ENCODE measurements at places on chromosomes 7 and 10.

DNA sequence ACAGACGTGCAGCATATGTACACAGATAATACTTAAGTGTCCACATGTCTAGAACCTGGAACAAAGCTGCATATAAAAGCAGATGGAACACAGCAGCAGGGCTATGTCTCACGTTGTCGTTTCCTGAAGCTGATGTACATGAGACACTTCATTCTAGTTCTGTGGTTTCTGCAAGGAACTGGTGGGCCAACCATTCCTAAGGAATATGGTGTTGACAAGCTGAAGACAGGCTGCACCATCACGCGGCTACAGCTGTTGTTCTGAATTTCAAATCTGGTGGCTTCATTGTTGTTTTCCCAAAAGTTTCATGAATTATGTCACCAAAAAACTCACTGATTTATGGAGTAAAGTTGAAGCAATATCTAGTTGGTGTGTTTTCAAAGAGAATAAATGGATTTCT is 33.7 kb downstream of the PRKAG2 start:
- DNase-seq = no peak

GRCh38 chr10:131195558-131196159 is 115.9 kb downstream of the TCERG1L start:
- DNase-seq = no peak

DNA sequence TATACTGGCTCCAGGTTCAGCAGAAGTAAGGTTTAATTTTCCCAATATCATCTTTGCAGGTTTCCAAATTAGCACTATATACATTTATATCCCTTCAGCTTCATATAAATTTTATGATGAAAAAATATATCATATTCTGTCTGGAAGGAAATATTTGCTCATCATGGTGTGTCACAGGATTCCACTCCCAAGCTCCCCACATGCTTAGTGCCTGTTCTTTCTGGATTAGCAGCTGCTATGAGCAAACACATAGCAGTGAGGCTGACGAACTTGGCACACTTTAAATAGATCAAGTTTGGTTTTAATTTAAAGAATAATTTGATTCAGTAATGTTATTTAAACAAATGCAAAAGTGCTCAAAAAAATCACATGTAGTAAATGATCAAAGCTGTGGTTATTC is 251.9 kb downstream of the AGMO start:
- peak; percentile 26 for DNase-seq

GRCh38 chr10:60384708-60385398 is 4.8 kb downstream of the ANK3 start:
- DNase-seq = peak; percentile 97

- no peak for DNase-seq
Observed at GRCh38 chr10:131700032-131700431, 200.8 kb upstream of the PPP2R2D start.

- no peak for DNase-seq
Observed at GRCh38 chr7:3092468-3092867, 48.8 kb upstream of the CARD11 start.

DNA sequence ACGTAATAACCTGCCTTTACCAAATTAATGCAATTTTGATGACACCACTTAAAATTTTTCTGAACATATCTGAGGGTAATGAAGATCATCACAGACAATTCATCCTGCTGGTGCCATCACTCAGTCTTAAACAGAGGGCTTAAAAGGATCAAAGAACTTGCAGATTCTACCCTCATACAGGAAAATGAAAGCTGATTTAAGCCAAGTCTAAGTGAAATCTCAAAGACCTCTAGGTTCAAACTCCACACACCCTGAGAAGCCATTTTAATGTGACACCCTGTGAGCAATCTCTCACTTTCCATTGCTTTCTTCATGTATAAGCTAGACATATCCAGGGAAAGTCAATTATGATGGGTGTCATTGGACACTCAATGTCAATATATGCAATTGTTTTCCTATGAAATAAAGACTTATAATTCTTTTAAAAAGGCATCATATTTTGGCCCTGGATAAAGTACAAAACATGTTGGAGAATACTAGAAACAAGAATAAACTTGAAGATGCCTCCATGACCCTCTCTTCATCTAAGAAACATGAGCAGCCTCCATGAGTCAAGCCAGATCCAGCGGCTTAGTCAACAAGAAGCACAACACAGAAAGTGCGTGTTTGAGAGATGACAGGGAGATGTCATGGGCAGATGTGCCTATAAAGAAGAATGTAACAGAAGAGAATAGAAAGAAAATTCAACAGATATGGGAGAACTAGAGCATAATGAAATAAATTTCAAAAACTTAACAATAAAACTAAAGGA is 291.9 kb downstream of the PARD3 start:
- no peak for DNase-seq

GRCh38 chr10:8874972-8875371 is 820.5 kb downstream of the GATA3 start:
- no peak for DNase-seq

DNA sequence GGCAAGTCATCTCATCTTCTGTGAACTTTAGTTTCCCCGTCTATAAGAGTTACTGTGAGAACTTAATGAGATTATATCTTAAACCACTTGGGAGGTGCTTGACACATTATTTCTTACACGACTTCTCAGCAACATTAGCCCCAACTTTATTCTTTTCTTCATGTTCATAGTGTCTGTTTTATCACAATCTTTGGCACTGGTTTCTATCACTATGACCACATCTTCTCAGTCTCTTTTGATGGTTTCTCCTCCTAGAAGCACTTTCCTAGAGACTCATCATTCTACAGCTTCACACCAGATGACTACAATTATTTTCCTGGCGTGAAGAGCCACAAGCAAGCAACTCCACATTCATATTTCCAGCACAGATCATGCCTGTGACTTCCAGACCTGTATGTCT is 26.5 kb upstream of the BET1 start:
- no peak for DNase-seq

- no peak for DNase-seq
Observed at GRCh38 chr7:36606153-36606975, 117.9 kb downstream of the AOAH start.

DNA sequence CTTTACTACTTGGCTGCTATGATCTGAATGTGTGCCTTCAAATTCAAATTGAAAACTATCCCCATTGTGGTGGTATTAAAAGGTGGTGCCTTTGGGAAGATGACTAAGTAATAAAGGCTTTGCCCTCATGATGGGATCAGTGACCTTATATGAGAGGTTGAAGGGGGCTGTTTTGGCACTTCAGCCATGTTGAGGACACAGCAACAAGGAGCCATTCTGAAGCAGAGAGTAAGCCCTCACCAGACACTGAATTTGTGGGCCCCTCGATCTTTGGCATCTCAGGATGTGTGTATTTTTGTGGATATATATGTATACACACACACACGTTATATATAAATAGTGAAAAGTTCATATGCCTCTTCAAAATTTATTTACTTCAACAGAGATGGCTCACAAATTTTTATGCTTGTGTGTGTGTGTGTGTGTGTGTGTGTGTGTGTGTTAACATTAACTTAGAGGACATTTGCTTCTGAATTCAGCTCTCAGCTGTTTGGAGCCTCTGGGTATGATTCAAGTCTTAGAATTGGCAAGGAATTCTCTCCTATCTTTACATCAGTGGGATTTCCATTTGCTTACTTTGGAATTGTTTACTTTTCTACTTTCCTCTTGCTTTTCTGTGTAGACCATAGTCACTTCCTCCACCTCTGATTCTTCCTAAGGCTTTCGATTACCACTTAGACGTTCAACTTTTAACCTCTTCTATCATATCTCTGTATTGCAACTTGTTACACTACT is 66.6 kb downstream of the MAGI2 start:
- no peak for DNase-seq

All from AG04449 (cell line).